ENCODE measurements at places on chromosomes 7 and 10.

DNA sequence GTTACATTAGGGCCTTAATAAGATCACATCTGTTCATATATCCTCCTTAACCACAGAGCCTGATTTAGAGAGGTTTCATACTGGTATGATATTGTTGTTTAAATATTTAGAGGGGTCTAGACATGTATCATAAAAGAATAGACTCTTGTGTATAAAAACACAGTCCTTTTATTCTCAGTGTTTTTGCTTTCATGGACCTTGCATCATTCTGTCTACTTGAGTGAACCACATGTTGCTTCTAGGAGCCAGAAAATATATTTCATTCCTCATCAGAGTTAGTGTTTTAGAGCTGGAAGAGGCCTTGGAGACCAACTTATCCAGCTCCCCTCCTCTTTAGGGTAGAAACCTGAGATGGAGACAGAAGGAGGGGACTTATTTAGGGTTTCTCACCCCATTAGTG, 312.8 kb downstream of the LRMDA start:
- no peak for DNase-seq

DNA sequence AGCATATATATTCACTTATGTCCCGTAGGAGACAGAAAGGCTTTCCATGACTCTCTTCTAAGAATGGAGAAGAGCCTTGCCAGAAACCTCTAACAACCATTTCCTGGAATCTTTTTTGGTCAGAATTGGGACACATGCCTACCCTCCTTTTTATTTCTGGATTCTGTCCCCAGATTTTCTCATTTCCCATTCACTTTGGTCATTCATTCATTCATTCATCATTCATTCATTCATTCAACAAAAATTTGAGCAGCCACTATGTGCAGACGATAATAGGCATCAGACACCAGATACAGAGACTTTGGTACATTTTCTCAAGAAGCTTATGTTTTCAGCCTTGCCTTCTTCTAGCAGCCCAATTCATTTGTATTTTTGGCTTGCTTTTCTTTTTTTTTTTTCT, 6.0 kb downstream of the ENTPD7 start:
- DNase-seq: no peak

DNA sequence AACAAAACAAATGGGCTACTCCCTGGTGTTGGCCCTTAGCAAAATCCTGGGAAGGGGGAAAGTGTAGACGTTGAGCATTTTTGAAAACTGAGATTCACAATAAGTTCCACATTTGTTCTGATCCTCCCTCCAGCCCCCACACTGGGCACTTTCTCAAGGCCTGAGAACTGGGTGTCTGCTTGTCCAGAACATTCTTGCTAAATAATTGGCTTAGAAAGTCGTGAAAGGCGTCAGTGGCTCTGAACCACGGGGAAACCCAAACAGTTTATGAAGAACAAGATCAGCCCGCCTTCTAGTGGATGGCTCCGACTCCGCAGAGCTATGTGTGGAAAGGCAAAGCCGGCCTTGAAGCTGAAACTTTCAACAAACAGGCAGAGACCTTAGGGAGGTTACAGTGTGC, 370.1 kb downstream of the PRPF18 start:
- no peak for DNase-seq

GRCh38 chr10:59175538-59176240, 754 bp upstream of the PHYHIPL start:
- no peak for DNase-seq

DNA sequence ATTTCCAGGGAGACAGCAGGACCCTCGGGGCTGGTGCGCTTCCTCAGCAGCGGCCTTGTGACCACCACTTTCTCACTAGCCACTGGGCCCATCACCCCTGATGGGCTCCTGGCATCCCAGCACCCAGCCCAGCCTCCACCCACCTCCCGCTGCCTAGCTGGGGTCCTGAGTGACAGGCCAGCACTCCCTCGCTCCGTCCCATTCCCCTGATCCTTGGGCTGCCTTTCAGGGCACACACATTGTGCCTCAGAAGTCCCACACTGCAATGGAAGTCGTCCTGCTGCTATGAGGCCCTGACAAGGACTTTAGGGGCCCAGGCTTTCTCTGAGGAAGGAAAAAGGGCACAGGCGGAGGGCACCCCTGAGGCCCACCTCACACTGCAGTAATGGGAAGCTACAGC, 12.4 kb downstream of the CAMK2B start:
- DNase-seq: no peak

GRCh38 chr10:132654708-132655661, 117.4 kb downstream of the INPP5A start:
- peak; percentile 7 for DNase-seq

GRCh38 chr10:21048068-21048467, 151.0 kb upstream of the NEBL start:
- no peak for DNase-seq

GRCh38 chr10:94005050-94005449, 11.3 kb downstream of the PLCE1 start:
- no peak for DNase-seq

- no peak for DNase-seq
These were observed 20.4 kb upstream of the ECHDC3 start for GRCh38 chr10:11721806-11722205.

DNA sequence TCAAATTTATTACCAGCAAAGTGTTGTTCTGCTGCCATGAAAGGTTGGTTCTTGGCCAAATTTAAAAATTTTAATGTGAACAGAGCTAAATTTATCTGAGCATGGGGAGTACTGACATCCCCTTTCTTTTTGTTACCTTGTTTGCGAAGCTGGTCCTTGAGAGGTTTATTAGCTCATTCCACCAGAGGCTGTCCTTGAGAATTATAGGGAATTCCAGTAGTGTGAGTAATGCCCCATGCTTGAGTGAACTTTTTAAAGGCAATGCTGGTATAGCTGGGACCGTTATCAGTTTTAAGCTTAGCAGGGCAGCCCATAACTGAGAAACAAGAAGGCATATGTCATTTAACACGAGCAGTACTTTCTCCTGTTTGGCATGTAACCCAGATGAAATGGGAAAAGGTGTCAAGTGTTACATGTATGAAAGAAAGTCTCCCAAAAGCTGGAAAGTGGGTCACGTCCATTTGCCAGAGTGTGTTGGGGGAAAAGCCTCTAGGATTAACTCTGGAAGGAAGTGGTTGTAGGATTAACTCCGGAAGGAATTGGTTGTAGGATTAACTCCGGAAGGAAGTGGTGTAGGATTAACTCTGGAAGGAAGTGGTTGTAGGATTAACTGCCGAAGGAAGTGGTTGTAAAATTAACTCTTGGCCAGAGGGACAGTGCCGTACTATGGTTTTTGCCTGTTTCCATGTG, 37.3 kb upstream of the AKR1C2 start:
- DNase-seq: no peak

DNA sequence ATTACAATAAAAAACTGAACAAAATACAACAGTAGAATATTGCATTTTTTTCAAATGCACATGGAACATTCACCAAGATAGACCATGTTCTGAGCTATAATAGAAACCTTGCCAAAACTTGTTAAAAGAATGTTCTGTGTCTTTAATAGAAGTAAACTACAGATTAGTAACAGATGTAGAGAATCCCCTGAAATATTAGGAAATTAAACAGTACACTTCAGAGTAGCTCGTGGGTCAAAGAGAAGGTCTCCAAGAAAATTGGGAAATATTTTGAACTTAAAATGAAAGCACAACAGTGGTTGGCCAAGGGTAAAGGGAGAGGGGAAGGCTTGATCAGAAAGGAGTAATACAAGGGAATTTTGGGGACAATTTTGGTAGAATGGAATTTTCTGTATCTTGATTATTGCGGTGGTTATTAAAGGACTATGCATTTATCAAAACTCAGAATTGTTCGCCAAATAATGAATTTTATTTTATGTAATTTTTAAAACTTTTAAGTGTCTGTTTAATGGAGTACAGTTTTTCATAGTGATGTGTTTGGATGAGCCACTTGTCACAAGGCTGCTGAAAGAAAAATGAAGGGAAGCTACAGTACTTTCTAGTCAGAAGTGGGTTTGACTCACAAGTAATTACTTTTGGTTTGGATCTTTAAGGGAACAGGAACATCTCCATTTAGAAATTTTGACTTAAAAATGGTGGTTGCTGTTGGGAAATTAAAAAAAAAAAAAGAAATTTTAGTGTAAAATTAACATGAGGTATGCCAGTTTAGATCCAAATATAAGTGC, 10.2 kb downstream of the PLEKHA8 start:
- no peak for DNase-seq

- no peak for DNase-seq
These were observed 92.0 kb upstream of the MACROH2A2 start for GRCh38 chr10:69960606-69960987.

- no peak for DNase-seq
These were observed 117.1 kb upstream of the DPP6 start for GRCh38 chr7:153935095-153935494.

DNA sequence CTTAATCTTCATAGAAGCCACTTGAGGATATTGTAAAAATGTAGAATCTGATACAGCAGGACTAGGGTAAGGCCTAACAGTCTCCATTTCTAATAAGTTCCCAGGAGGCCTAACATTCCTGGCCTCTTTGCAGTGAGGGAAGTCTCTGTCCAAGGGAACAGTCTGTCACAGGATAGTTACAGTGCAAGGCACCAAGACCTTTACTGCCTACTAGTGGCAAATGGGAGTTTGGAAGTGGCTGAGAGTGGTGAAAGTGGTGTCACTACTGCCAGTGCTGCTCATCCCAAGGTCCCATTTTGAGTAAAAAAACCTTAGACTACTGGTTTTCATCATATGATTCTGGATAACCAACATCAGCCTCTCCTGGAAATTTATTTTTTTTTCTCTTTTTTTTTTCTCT, 619.5 kb upstream of the SEMA3D start:
- no peak for DNase-seq

GRCh38 chr10:33815776-33816175, 481.3 kb upstream of the NRP1 start:
- no peak for DNase-seq

DNA sequence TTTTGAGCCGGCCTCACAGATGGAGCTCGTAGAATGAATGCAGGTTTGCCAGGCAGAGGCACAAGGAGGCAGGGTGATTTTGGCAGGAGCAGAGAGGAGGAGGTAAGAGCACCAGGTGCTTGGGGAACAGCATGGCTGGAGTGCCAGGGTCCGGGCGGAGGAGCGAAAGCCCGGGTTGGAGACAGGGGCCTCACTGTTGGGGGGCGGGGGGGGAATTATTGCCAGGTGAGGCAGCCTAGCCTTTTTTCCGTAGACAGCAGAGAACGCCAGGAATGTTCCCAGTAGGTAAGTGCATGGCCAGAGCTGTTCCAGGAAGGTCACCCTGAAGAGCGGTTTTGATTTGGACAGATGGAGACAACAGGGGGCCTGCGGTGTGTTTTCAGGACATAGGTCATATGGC, 9.5 kb downstream of the SRRM3 start:
- DNase-seq: no peak

GRCh38 chr10:63588436-63589167, 67.4 kb downstream of the REEP3 start:
- no peak for DNase-seq

DNA sequence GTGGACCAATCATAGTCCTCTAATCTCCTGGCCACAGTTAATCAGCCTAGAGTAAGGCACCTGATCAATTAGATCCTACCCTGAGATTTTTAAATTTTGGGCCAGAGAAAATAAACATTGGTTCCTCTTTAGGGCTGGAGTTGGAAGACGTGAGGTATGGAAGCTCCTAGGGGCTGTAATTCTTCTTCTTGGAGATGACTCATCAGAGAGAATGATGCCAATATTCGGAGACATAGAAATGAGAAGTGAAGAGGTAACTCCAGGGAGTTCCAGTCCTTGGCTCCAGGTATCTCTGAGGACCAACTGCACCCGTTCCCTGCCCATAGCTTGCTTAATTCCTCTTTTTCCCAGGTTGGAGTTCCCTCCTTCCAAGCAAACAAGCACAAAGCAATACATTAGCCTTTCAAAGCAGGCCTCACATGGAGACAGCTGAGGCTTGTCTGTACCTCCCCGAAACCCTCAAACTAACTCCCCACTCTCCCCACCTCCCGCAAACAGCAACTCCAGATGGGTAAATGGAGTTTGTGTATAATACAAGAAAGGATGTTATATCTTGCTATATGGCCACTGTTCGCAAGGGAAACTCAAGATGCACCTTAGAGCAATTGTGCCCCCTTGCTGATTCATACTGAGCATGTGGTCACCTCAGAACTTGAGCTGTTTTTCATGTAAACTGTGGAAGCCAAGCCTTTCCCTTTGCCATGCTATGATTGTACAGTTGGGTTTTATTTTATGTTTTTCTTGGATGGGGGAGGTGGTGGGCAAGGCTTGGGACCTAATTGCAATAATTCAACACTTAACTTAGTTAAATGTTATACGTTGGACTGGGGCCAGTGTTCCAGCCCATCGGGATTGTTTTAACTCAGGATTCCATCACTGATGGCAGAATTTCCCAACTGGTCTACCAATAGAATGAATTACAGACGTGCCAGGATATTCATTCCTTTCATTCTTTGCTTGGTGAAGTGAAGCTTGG, 29.3 kb downstream of the PIK3AP1 start:
- no peak for DNase-seq

DNA sequence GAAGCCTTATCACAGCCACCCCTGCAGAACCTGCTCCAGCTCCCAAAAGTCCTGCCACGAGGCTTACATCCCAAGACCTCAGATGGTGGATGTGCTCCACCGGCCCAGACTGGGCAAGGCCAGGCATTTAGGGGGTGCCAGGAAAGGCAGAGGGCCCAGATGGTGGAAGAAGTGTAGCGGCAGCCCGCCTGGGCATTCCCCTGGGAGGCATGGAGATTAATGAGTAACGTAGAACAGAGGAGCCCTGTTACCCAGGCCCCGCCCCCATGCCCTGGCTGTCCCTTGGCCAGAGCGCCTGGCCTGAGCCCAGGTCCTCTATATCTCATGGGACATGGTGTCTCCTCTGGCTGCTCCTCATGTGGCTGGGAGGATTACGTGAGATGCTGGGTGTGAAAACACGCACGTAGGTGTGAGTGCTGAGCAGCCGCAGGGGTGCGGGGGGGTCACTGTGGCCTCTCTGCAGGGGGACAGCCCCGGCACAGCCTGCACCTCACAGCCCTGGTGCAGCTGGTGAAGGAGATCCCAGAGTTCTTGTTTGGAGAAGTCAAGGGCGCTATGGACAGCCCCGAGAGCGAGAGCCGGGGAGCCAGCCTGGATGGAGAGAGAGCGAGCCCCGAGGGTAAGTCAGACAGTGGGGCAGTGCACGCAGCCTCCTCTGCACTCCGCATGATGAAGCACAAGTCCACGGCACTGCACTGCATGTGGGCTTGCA, 52.9 kb downstream of the ZNF467 start:
- DNase-seq: no peak

GRCh38 chr7:122682815-122683550, 15.9 kb downstream of the RNF133 start:
- no peak for DNase-seq

GRCh38 chr7:141558544-141559183, 7.5 kb downstream of the AGK start:
- no peak for DNase-seq

- no peak for DNase-seq
These were observed 28.9 kb upstream of the PCBD1 start for GRCh38 chr10:70917226-70917625.

GRCh38 chr10:9189448-9189847, 1135.0 kb downstream of the GATA3 start:
- DNase-seq: no peak

DNA sequence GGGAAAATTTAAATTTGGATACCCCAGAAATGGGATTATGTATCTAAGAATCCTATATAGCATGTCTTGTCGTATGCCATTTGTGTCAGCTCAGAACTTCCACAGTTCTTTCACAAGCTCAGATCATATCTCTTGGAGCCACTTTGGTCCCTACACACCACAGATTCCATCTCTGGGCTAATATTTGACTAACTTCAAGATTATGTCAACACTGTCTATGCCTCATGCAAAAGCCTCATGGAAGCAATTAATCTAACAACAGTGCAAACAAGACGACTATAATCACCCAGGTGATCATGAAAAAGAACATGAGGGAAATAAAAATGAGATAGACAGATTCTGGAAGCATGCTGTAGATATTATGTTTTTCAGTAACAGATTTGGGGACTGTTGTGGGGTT, 189.1 kb downstream of the LRRTM3 start:
- no peak for DNase-seq
